Activated CD8-positive, alpha-beta T cell treated with anti-CD3 and anti-CD28 coated beads, Interleukin-2, amount 10 ng/mL, durations not matched to agents 7 days and 5 days (primary cell): ENCODE measurements at places on chromosomes 11 and 22.

DNA sequence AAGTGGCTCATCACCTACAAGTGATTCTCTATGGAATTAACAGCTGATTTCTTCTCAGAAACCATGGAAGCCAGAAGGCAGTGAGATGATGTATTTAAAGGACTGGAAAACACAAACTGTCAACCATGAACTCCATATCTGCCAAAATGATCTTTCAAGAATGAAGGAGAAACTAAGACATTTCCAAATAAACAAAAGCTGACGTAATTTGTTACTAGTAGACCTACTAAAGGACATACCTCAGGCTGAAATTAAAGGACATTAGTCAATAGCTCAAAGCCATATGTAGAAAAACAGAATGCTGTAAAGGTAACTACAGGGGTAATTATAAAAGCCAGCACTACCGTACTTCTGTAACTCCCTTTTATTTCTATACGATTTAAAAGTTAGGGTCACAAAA is 129.4 kb upstream of the TMEM45B start:
- no peaks in the 10 kb centered on the region for H3K36me3 ChIP-seq
- no peak for DNase-seq
- no peak overlapping the region for H3K27ac ChIP-seq
- H3K4me1 ChIP-seq = no peaks in the 10 kb centered on the region
- peaks cover 7% of the 10 kb centered on the region for H3K27me3 ChIP-seq

DNA sequence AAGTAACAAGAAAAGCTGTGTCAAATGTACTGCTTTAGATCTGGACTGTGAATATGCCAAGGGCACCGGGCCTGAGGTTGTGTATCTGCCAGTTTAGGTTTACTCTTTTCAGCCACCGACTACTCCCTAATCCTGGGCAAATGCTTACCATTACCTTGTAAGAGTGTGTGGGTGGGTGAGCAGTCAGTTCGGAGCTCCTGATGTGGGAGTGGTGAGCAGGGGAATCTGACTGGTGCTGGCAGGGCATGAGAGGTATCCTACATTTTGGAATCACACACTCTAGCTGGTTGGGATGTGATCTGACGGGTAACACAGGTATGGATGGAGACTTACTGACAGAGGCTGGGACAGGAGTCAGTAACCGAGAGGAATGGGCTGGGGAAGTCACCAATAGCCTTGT is 2.6 kb upstream of the FAM180B start:
- no peak for DNase-seq
- peaks cover 43% of the 10 kb centered on the region for H3K36me3 ChIP-seq
- no peak overlapping the region for H3K27ac ChIP-seq

DNA sequence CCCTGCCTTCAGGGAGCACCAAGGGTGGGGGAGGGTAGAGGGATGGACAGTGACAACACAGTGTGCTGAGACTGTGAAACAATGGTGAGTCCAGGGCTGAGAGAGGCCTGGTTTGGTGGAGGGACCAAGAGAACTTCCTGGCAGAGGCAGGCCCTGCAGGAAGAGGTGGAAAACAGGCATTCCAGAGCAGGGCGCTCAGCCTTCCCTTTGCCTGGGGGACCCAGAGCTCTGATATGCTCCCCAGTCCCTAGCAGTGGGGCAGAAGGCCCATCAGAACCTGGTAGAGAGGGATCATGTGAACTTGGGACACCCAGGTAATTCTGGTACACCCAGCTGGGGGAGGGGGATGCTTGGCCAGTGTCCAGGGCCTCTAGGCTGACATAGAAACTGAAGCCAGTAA is 17.2 kb upstream of the UVRAG start:
- H3K36me3 ChIP-seq = no peaks in the 10 kb centered on the region
- no peaks in the 10 kb centered on the region for H3K27me3 ChIP-seq
- no peak for DNase-seq
- no peak overlapping the region for H3K4me3 ChIP-seq

- H3K4me1 ChIP-seq = no peaks in the 10 kb centered on the region
- H3K27ac ChIP-seq = no peak overlapping the region
- peak; percentile 47 for DNase-seq
- H3K4me3 ChIP-seq = no peak overlapping the region
- no peaks in the 10 kb centered on the region for H3K36me3 ChIP-seq
Measured at GRCh38 chr11:6812390-6813005, 13.0 kb upstream of the OR6A2 start.

DNA sequence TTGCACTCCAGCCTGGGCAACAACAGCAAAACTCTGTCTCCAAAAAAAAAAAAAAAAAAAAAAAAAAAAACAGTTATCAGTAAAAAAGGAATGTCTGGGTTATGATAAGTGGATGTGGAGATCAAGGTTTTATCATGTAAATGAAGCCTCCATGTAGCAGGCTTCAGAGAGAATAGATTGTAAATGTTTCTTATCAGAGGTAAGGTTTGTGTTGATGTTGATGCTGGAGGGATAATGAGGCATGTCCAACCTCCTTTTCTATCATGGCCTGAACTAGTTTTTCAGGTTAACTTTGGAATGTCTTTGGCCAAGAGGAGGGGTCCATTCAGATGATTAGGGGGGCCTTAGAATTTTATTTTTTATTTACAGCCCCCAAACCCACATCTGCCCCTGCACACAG is 35.4 kb upstream of the TREH start:
- H3K4me3 ChIP-seq = no peak overlapping the region
- no peaks in the 10 kb centered on the region for H3K36me3 ChIP-seq
- H3K27me3 ChIP-seq = peaks cover 6% of the 10 kb centered on the region
- H3K4me1 ChIP-seq = no peaks in the 10 kb centered on the region
- no peak overlapping the region for H3K27ac ChIP-seq

- H3K27me3 ChIP-seq = no peaks in the 10 kb centered on the region
- no peak overlapping the region for H3K4me3 ChIP-seq
- no peaks in the 10 kb centered on the region for H3K36me3 ChIP-seq
- no peak for DNase-seq
Measured at GRCh38 chr11:115557681-115558080, 53.5 kb upstream of the CADM1 start.

DNA sequence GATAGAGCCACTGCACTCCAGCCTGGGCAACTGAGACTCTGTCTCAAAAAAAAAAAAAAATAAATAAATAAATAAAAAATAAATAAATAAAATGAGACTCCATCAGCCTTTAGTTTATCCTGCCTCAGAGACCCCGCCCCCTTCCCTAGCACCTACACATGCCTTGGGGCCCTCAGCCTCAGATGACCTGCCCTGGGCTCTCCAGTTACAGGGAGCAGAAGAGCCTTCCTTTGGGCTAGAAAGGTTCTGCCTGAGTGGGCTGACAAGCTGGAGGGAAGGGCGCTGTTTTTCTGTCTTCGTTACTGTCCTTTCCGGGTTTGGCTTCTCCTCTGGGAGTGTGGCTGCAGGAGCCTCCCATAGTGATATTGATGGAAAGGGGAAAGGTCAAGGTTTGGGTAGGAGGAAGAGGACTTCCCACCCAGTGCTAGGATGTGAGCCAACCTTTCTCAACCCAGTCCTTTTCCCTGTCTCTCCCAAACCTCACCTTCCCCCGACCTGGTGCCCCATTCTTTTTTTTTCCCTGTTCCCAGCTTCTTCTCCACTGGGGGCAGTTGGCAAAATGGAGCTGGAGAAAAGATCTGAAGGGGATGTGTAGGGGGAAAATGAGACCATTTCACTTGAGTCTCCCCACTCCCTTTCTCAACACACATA is 1.5 kb upstream of the SF3B2 start:
- peak overlapping the region; percentile 82 for H3K27ac ChIP-seq
- peaks cover 28% of the 10 kb centered on the region for H3K36me3 ChIP-seq
- DNase-seq = no peak
- H3K27me3 ChIP-seq = peaks cover 11% of the 10 kb centered on the region
- H3K4me3 ChIP-seq = peak overlapping the region; percentile 100
- H3K4me1 ChIP-seq = peaks cover 37% of the 10 kb centered on the region

- H3K27me3 ChIP-seq = peaks cover 36% of the 10 kb centered on the region
- H3K4me1 ChIP-seq = peaks cover 58% of the 10 kb centered on the region
- no peak overlapping the region for H3K27ac ChIP-seq
- DNase-seq = peak; percentile 22
Measured at GRCh38 chr11:10444725-10445315, 10.2 kb upstream of the AMPD3 start.

- H3K36me3 ChIP-seq = no peaks in the 10 kb centered on the region
- no peak overlapping the region for H3K4me3 ChIP-seq
- no peak for DNase-seq
- no peak overlapping the region for H3K27ac ChIP-seq
- peaks cover 5% of the 10 kb centered on the region for H3K4me1 ChIP-seq
- no peaks in the 10 kb centered on the region for H3K27me3 ChIP-seq
Measured at GRCh38 chr22:38257181-38257580, 15.6 kb downstream of the TMEM184B start.

DNA sequence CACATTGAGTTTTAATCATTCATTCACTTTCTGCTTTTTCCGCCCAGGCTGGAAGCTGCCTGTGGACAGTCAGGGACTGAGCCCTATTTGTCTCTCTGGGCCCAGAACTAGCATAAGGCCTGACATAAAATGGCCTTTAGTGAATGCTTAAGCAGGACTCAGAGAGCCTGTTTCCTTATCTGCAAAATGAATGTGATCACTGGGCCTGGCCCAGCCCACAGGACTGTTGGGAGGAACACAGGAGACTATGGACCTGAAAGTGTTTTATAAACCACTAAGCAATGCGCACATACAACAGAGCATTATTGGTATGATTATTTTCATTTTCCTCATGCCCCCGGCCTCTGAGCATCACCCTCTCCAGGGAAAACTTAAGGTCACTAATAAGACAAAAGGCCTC is 3.9 kb upstream of the MYH9 start:
- DNase-seq = no peak
- H3K4me1 ChIP-seq = peaks cover 27% of the 10 kb centered on the region
- peaks cover 3% of the 10 kb centered on the region for H3K36me3 ChIP-seq
- no peaks in the 10 kb centered on the region for H3K27me3 ChIP-seq

- no peaks in the 10 kb centered on the region for H3K27me3 ChIP-seq
- peak overlapping the region; percentile 99 for H3K4me3 ChIP-seq
- H3K4me1 ChIP-seq = peaks cover 51% of the 10 kb centered on the region
- peaks cover 32% of the 10 kb centered on the region for H3K36me3 ChIP-seq
Measured at GRCh38 chr11:59615120-59615636, 396 bp downstream of the OSBP start.

GRCh38 chr11:114377612-114378267 is 22.6 kb downstream of the C11orf71 start:
- H3K4me3 ChIP-seq = no peak overlapping the region
- no peak overlapping the region for H3K27ac ChIP-seq
- H3K27me3 ChIP-seq = peaks cover 23% of the 10 kb centered on the region
- H3K4me1 ChIP-seq = no peaks in the 10 kb centered on the region
